NCI-H1092 treated with DMSO at 0.1 percent for 48 hours (cell line): ENCODE measurements at places on chromosomes 13 and 19.
A peak's percentile ranks its signal among the peaks of the same experiment; 100 is the strongest.

DNA sequence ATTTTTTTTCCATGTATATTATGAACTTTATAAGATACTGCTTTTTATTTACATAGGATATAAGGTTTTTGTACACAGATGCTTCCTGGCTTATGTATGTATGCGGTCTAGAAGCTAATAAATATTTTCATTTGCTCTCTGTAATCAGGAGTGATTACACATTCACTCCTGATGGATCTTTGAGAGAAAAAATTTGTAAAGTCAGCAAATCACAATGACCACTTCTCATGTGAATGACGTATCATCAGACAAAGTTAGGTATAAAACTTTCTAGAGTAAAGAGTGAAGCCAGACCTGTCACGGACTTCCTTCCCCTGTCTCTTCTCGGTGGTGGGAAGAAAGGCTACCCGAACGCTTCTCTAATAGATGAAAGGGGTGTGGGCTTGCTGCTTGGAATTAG lies 31.1 kb downstream of the DPY19L3 start:
- DNase-seq = no peak

DNA sequence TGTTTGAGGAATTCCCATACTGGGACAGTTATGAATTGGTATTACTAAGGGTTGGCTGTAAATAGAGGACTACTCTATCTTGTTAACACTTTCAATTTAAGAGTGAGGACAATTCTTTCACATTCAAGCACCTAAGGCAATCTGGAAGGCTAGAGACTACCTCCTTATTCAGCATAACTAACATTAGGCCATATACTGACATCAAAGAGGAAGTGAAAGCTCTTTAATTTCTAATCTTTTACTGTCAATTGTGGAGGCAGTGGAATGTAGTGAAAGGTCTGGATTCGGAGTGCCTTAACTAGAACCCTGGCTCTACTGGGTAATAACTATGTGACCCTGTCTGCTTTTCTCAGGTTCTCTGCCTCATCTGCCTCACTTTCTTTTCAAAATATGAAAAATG lies 134.0 kb downstream of the UFM1 start:
- DNase-seq = no peak

DNA sequence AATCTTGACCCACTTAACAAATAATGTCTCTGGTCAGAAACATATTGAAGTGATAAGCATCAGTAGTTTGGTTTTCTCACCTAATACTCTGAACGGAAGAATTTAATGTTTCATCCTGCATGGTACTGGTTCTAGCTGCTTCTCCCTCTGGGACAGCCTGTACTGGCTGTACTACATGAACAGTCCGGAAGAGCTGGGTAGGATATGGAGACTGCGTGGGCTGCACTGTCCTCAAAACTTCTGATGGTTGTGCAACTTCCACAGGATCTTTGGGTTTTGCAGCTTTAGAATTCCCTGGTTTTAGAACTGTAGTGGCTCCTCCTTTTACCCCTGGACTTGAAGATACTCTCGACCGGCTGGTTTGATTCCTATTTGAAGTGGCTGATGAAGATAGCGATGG lies 78.3 kb downstream of the ELF1 start:
- DNase-seq = no peak

- peak; percentile 87 for DNase-seq
Observed at GRCh38 chr19:10501971-10502523, 1.1 kb downstream of the KEAP1 start.

GRCh38 chr13:110396913-110397381 lies 89.9 kb downstream of the COL4A2 start:
- no peak for DNase-seq

GRCh38 chr13:87999788-88000187 lies 328.6 kb downstream of the SLITRK5 start:
- DNase-seq = peak; percentile 9

- DNase-seq = no peak
Observed at GRCh38 chr13:109875746-109876145, 89.4 kb upstream of the IRS2 start.

GRCh38 chr19:31770223-31770622 lies 421.0 kb upstream of the TSHZ3 start:
- DNase-seq = no peak

DNA sequence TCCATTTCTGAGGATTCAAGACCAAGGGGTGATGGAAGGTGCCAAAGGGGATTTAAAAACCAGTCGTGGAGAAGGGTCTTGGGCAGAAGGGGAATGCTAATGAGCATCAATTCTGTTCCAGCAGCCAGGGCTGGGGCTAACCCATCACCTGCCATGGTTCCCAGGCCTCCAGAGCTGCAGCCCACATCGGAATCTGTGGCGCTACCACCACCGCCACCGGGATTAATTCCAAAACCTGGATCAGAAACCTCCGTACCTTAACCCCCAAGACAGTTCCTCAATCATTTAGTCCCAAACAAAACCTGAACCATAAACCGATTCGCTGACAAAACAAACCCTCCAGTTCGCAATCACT lies 583 bp downstream of the ZNF615 start:
- no peak for DNase-seq

- DNase-seq = no peak
Observed at GRCh38 chr19:46147166-46147740, 785 bp upstream of the IGFL2 start.

GRCh38 chr13:102462570-102462969 lies 60.7 kb upstream of the FGF14 start:
- no peak for DNase-seq

GRCh38 chr13:43686557-43686956 lies 100.2 kb downstream of the ENOX1 start:
- no peak for DNase-seq

DNA sequence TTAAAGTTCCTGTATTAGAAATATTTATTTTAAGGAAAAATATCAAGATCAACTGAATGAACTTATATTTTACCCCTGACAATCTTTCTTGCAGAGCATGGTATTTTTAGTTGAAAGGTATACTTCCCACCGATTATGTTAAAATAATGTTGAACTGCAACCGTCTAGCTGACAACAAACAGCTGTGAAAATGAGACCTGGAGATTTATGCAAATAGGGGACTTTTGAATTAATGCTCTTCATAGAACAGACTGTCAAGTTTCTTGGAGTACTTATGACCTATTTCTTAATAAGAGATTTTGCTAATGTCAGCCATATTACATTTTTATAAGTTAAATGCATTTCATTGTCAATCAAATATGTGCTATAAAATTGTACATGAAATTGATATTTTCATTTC lies 210.9 kb downstream of the NALCN start:
- no peak for DNase-seq

DNA sequence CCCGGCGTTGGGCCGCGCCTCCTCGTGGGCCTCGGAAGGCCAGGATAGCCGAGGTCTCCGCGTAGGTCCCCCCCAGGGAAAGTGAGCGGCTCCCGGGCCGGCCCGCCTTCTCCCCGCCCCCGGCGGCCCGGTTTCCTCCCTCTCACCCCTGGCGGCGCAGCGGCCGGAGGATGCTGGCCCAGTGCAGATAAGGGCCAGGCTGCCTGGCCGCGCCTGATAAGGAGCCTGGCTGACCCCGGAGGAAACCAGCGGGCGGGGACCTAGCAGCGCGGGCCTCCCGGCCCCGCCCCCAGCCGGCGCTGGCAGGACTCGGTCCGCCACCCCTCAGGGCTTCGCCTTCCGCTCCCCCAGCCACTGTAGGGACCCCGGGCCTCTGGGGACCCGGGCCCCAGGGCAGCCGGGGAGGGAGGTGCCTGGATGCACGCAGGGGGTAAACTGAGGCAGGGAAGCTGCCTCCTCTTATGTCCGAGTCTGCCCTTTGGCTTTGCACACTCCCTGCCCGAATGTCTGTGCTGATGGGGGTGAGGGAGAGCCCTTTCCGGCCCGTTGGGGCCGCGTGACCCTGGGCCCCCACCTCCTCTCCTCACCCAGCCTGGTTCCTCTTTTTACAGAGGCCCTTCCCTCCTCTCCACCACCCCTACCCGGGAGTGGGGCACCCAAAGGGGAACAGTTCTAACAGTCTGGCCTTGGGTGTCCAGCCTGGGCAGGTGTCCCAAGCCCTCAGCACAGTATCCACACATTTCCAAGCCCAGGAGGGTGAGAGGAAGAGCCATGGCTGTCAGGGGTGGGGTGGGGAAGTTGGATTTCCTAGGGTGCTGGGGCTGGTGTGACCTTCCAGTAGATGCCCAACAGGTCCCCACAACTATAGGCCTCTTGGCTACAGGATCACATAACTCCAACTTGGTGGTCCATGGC lies at the start of gene LYL1:
Gene LYL1, minus strand, starts transcription at position 193 of the 915 bp plus-strand sequence. CDS start 1,687 bp downstream, outside the sequence.
- DNase-seq = no peak

GRCh38 chr19:16115301-16116039 lies 3.8 kb downstream of the RAB8A start:
- DNase-seq = no peak

DNA sequence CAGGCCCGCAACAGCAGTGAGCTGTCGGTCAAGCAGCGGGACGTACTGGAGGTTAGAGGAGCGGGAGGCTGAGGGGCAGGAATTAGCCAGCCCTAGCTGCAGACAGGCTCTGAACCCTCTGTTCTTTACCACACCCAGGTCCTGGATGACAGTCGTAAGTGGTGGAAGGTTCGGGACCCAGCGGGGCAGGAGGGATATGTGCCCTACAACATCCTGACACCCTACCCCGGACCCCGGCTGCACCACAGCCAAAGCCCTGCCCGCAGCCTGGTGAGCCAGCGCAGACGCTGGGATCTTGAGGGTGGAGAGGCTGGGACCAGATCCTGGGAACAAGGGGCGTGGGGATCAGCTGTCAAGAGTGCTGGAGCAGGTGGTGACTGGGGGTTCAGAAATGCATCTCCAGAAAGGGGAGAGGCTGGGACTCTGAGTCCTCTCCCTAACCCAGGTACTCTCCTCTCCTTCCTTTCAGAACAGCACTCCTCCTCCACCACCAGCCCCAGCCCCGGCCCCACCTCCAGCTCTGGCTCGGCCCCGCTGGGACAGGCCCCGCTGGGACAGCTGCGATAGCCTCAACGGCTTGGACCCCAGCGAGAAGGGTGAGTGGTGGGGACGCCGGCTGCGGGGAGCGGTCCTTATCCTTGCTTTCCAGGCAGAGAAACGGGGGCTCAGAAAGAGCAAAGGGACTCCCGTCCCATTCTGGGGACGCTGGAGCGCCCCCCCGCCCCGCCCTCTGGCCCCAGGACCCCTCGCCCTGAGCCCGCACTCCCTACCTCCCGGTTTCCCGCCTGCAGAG lies 10.4 kb downstream of the EPS8L1 start:
- no peak for DNase-seq

- DNase-seq = no peak
Observed at GRCh38 chr19:37979547-37980082, 72.6 kb downstream of the SIPA1L3 start.

- DNase-seq = no peak
Observed at GRCh38 chr13:33349288-33349985, 63.9 kb upstream of the STARD13 start.

GRCh38 chr13:26853323-26853722 lies 92.7 kb upstream of the GPR12 start:
- DNase-seq = no peak

GRCh38 chr19:11813703-11814028 lies 407 bp upstream of the ZNF440 start:
- DNase-seq = no peak

- no peak for DNase-seq
Observed at GRCh38 chr13:100315522-100315921, 226.6 kb downstream of the PCCA start.

- no peak for DNase-seq
Observed at GRCh38 chr13:33016414-33017322, at the start of gene KL. Gene KL (plus strand): TSS chr13:33016423. CDS start chr13:33016441, 18 bp downstream.

DNA sequence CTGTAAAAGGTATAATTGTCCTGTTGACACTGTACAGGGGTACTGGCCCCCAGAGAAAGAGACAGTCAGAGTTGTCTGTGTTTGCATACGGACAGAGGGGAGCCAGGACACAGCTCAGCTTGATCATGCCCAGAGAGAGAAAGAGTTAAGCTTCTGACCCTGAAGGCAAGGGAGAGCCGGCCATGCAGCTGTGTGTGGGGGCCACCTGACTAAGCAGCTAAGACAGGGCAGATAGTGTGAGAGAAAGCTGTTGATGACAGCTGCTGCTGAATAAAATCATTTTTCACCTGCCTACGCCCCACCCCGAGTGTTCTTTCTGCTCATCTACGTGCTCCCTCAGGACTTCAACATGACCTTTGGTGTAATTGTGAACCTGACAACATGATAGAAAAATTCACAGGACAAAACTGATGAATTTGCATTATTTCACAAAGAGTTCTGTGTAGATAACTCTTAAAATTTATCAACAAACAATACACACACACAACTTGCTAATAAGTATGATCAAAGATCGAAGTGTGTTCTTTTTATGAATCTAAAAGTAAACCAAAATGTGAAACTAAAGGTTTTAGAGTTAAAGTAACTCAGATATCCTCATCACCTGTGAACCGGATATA lies 1294.3 kb upstream of the ATXN8OS start:
- no peak for DNase-seq

DNA sequence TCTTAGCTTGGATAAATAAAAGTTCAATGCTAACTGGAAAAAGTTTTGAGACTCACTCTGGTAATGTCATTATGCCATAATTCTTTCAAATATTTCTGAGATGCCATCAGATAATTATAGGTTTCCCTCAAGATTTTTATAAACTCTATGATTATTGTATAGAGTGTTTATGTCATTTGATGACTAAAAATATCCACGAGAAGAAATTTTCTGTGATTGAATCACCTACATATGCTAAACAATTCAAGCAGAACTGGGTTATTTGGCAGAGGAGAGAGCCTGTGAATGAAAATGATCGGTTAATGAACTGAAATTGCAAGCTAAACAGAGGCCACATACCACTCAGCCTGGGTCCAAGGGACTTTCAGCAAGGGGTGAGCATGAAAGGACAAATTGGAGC lies 92.6 kb upstream of the TSC22D1 start:
- DNase-seq = no peak

GRCh38 chr19:8352134-8352827 lies 9.2 kb upstream of the KANK3 start:
- no peak for DNase-seq

DNA sequence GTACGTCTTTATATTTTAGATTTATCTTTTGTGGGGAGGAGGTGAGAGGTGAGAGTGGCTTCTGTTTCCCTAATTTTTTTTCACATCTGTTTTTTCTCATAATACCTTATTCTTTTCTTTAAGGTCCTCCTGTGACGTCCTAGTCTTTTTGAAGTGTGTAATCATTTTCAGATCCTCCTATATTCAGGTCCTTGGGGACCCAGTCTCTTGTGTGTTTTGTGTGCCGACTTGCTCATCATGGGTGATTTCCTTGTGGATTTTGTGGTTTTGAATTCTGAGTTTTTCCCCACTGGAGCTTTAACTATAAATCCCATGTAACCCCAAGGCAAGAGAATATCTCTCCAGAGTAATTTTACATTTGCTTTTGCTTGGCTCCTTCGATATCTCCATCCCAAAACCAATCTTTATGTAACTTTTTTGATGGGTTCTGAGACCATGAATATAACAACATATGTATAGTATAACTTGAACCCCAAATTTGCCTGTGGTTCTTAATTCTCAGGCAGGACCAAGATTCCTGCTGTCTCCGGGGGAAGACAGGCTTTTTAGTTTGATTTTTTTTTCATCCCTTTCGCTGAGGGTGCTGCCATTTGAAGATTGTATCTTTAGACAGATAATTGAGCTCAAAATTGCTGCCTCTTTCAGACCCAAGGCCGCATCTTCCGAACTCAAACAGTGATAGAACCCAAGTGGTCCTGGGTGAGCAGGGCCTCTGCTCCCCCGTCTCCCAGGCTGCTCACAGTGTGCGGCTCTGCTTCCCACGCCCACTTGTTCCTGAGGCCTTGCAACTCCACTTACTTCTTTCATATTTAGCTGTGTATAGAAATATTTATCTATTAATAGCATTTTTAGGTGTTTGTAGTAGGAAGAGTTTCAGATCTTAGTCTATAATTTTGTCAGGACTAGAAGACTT lies 59.1 kb upstream of the GPR183 start:
- no peak for DNase-seq
